ENCODE measurements at places on chromosomes 7 and 10.

GRCh38 chr10:67667035-67667425, 29.0 kb downstream of the CTNNA3 start:
- no peak for DNase-seq

DNA sequence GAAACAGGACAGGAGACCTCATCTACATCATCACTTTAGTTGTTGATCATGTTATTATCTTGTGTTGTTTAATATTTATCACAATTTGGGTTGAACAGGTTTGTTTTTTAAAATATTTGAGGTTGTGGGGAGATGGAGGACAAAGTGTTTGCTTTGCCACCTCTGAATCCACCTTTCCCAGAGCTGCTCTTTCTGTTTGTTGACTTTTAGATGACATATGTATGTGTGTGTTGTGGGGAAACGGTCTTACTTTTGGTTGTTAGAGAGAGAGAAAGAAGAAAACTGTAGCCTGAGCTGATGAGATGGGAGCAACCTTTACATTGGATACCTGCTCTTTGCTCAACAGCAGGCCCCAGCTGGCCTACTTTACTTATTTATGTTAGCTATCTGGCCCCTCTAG, 19.0 kb upstream of the SLC16A12 start:
- no peak for DNase-seq

DNA sequence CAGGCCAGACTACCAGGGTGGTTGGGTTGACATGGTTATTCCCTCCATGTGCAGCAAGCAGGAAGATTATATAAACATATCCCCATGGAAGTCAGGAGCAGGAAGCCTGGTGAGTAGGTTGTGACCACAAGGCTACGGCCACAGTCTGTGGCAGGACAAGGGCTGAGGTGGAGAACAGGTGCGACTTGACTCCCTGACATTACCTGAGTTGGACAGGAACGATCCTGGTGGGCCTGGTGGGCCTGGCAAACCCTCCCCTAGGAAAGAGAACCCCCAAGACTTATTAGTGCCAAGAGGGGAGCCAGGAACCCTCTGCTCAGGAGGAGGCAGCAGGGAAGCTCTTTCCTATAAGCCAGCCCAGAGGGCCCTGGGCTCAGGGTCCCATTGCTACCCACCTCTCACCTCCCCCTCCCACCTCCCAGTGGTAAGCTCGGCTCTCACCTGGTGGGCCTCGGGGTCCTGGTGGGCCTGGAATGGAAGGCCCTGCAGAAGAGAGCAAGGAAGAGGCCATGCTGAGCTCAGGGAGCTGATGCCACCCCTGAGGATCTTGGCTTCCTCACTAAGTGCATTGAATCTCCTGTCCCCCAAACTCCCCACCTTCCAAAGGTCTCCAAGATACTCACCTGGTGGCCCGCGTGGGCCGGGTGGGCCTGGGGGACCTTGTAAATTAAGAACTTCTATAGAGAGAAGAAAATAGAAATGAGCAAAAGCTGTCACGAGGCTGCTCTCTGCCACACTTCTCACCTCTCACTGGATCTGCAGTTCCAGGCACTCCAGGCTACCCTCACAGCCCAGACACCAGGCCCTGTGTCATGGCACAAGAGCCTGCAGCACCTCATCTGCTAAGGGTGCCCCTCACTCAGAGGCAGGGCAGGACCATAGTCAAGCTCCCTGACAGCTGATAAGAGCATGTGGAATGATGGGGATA, 44.6 kb downstream of the COL17A1 start:
- no peak for DNase-seq

DNA sequence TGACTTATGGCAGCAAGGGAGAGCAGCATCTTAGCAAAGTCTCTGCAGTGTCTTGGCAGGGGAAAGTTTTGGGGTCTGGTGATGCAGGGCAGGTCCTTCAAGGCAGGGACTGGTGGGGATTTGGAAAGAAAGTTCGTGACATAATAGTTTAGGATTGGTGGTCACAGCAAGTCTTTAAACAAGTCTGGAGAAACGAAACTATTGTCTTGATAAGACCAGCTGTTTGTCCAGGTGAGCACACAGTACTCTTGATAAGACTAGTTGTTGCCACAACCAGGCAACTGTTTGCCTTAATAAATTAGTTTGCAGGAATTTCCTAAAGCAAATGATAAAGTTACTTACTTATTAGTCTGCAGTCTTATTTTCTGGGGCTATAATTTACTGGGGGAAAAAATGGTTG, 136.1 kb downstream of the AKR1D1 start:
- DNase-seq: no peak

GRCh38 chr7:12543586-12543985, 26.9 kb upstream of the SCIN start:
- no peak for DNase-seq

DNA sequence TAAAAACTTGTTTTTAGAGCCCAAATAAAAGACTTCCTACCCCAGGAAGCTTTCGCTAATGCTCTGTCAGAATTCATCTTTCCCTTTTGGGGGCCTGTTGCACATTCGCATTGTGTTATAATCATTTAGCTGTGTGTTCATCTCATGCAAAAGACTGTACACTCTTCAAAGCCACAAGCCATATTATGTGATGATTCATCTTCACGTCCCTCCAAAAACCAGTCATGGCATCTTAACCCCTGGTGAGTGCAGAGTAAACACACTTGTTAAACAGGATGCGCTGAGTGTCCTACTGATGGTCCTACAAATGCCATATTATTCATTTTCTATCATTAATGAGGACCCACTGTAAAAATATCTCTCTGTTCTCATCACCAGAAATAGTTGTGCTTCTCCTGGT, 235.4 kb downstream of the KIAA1217 start:
- no peak for DNase-seq

- DNase-seq: no peak
Measured at GRCh38 chr7:46566097-46566774, 645.2 kb upstream of the IGFBP3 start.

GRCh38 chr7:140773104-140773503, 76.6 kb downstream of the NDUFB2 start:
- DNase-seq: no peak
